ENCODE measurements at places on chromosomes 12 and 14.

DNA sequence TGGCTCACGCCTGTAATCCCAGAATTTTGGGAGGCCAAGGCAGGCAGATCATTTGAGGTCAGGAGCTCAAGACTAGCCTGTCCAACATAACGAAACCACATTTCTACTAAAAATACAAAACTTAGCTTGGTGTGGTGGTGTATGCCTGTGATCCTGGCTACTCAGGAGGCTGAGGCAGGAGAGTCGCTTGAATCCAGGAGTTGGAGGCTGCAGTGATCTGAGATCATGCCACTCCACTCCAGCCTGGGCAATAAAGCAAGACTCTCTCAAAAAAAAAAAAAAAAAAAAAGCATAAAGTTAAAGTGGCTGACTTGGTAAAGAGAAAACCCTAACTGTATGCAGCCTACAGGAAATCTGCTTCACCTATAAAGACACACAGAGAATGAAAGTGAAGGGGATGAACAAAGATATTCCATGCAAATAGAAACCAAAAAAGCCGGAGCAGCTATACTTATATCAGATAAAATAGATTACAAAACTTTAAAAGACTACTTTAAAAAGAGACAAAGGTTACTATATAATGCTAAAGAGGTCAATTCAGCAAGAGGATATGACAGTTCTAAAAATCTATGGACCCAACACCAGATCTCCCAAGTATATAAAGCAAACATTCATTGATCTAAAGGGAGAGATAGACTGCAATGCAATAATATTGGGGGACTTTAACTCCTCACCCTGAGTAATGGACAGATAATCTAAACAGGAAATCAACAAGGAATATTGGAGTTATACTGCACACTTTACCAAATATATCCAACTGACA, 4.1 kb downstream of the CLEC2B start:
- no peak for DNase-seq

GRCh38 chr12:1474574-1475153, 119.7 kb downstream of the FBXL14 start:
- no peak for DNase-seq

DNA sequence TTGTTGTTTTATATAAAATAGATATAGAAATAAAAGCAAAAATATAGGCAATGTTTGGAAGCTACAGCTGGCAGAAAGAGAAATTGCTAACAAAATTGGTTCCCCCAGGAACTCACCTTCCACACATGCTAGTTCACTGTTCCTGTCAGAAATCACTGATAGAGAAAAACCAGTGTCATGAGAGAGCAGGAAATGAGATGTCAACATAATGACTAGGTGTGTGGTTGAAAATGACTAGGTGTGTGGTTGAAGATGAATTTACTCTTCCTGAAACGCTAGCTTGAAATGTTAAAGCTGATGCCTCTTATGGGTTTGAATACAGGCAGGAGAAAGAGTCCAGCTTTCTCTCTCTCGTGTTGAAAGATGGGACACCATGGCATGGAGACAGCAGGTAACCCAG, 216.3 kb downstream of the C12orf42 start:
- no peak for DNase-seq

- DNase-seq: no peak
Observed at GRCh38 chr12:58844161-58844560, 76.1 kb downstream of the LRIG3 start.

DNA sequence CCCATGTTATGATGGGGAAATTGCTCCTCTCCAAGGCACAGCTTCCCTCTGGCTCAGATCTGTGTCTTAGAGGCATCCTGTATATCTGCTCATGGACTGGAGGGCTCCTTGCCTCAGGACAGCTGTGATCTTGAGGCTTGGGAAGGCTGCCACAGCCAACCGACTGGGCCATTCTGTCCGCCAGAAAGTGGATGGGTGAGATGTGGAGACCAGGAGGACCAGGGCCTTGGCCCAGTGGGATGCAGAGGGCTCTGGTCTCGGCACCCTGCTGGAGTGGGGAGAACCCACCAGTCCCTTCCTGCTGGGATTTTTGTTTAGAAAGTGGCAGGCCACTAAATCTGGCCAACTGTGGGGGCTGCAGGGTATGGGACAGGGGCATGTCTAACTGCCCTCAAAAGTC, 148.6 kb downstream of the CALM1 start:
- DNase-seq: no peak

DNA sequence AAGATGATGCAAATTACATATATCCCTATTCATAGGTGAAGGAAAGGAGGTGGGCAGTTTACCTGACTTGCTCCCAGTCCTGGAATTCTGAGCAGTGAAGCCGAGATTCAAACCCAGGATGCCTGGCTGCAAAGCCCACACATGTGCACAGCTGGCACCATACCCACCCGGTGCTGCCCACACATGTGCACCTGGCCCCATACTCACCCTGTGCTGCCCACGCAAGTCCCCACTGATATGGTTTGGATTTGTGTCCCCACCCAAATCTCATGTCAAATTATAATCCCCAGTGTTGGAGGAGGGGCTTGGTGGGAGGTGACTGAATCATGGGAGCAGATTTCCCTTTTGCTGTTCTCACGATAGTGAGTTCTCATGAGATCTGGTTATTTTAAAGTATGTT, 179.2 kb upstream of the C14orf180 start:
- DNase-seq: no peak

GRCh38 chr14:96567289-96567899, 65.2 kb downstream of the PAPOLA start:
- DNase-seq: no peak

DNA sequence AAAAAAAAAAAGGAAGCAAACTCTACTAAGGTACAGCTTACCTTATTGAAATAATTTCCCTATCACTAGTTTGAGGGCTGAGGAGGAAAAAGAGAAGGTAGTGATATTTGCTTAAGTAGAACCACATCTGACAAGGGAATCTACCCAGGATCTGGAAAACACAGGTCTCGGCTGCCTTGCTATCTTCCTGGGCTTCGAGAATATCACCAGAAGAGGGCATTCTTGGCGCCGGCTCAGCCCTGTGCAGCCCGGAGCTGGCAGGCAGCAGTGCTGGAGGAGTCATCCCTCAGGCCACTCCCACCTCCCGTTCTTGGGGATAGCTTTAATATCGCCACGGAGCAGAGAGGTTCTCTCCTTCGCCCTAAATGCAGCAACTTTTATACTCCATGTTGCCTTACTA, 1181.2 kb downstream of the VRK1 start:
- DNase-seq: peak; percentile 30

DNA sequence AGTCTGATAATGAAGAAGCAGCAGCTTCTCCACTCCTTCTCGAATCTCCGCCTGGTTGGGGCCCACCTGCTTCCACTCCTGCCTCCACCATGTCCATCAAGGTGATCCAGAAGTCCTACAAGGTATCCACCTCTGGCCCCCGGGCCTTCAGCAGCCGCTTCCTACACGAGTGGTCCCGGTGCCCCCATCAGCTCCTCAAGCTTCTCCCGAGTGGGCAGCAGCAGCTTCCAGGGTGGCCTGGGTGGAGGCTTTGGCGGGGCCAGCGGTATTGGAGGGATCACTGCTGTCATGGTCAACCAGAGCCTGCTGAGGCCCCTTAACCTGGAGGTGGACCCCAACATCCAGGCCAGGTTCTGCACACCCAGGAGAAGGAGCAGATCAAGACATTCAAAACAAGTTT, 381.0 kb upstream of the USP15 start:
- DNase-seq: no peak

DNA sequence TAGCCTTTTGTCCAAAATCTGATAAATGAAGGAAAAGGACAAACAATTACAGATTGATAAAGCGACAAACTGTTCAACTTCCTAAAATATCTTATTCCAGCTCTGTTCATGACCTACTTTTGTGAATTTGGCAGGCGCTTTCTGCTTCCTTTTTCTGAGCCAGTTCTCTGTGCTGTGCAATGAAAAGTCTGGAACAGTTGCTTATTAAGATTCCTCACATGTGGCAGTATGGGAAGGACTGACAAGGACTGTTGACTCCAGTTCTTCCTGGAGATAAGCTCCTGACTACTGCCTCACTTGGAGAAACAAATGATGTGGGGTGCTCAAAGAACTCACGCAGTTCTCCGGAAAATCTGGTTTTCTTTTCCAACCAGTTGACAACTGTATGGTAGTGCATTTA, 58.3 kb upstream of the ANP32D start:
- no peak for DNase-seq

- no peak for DNase-seq
Observed at GRCh38 chr12:82650627-82651337, 35.9 kb upstream of the TMTC2 start.

- DNase-seq: no peak
Observed at GRCh38 chr14:20458031-20458789, 3.0 kb downstream of the PIP4P1 start.
